ENCODE measurements at places on chromosomes 3 and 15. TPM values are rescaled to one million over a fixed set of nuclear protein-coding genes. Genes with fewer than 3 reads are reported as not detected.

GRCh38 chr15:27514526-27514925 lies 543.5 kb downstream of the GABRG3 start:
- DNase-seq, result no peak

Gene DNASE1L3
- 1.9 TPM for total RNA-seq

Gene GOLGA6L7
- total RNA-seq, result not detected

Gene FAM131A
- 47.9 TPM for total RNA-seq

DNA sequence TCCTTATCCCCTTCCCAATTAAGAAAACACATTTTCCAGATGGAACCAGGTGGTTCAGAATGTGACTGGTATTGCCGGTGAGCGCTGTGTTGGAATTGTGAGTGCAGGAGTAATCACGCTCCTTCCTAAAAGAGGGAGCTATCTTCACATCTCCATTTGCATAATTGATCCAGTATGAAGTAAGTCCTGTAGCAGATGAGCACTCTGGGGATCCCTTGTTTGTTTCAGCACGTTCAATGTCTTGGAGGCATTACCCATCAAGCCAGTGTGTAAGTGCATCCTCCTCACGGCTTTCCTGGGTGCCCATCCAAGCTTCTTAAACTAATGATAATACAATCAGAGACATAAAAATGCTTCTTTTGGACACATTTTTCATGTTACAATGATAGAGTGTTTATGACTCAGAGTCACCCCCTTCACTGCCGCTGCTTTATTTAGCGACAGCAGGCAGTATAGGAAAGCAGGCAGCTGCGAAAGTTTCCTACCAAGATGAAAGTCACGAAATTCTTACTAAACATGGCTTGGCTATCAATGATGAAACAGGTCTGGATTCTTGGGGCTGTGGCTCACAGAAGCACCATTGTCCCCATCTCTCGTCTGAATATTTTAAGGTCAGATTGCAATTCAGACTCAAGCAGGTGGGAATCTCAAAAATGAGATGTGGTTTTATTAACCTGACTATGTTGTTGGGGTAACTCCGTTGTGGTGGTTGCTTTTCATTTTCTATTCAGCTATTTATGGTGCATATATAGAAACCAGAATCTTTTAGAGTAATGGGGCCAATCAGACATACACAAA lies 346.3 kb upstream of the MDFIC2 start:
- DNase-seq, result no peak

GRCh38 chr3:124653071-124653796 lies 77.0 kb upstream of the UMPS start:
- no peak for DNase-seq

GRCh38 chr3:58667704-58668103 lies 1.1 kb upstream of the FAM3D start:
- no peak for DNase-seq

Gene GCNT3
- total RNA-seq, result 112 TPM

- DNase-seq, result no peak
Observed at GRCh38 chr3:101890716-101891115, 41.4 kb downstream of the NFKBIZ start.

DNA sequence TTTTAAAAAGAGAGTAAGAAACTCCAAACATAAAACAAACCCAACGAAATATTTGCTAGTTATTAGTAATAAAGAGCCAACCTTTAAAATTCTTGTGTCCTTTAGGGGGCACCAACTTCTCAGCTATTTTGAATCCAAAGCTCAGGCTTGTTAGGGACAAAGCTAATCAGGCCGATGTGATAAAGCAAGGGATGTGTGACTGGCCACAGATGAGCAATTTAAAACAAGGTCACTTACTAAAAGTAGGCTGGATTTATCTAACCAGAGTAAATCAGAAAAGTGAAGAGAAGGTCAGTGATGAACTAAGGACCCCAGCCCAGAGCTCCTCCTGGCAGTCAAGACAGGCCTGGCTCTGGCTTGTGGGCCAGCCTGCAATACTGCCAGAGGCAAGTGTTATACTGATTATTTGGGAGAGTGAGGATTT lies 108.5 kb downstream of the CYP19A1 start:
- DNase-seq, result no peak

Gene CASR
- total RNA-seq, result 1.7 TPM

Gene MEX3B
- 1.1 TPM for total RNA-seq
